ENCODE measurements at places on chromosomes 7 and 10.

DNA sequence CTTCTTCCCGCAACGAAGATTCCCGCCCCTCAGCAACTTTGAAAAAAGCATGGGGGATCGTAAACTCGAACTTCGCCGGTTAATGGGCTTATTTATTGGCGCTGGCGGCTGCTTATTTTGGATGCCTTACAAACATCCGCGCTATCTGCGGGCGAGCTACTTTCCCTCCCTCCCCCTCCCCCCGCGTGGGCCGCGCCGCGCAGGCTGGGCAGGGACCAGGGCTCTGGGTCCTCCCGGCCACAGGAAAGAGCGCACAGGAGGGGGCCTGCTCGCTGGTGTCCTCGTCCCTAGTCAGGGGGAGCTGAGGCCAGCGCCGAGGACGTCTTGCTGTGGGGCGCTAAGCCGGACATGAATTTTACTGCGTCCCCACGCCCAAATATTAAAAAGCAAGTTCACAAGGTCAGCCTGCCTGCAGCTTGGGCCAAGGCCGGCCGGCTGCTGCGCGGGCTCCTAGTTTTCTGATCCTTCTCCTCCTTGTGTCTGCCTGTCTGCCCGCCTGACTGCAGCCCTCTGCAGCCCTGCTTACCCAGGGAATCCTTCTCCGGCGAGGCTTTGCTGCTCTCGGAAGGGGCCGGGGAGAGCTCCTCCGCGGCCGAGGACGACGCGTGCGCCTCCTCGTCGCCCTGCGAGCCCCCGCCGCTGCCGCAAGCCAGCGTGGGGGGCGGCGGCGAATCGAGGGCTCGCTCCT lies 1.2 kb downstream of the HOXA10 start:
- no peak for DNase-seq

DNA sequence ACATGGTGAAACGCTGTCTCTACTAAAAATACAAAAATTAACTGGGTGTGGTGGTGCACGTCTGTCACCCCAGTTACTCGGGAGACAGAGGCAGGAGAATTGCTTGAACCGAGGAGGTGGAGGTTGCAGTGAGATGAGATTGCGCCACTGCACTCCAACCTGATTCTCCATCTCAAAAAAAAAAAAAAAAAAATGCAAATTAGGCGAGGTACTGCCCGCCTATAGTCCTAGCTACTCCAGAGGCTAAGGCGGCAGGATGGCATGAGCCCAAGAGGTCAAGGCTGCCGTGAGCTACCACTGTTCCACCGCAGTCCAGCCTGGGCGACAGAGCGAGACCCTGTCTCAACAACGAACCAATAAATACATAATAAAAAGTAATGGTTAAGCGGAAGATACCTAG lies 1.1 kb upstream of the EIF4H start:
- no peak for DNase-seq

DNA sequence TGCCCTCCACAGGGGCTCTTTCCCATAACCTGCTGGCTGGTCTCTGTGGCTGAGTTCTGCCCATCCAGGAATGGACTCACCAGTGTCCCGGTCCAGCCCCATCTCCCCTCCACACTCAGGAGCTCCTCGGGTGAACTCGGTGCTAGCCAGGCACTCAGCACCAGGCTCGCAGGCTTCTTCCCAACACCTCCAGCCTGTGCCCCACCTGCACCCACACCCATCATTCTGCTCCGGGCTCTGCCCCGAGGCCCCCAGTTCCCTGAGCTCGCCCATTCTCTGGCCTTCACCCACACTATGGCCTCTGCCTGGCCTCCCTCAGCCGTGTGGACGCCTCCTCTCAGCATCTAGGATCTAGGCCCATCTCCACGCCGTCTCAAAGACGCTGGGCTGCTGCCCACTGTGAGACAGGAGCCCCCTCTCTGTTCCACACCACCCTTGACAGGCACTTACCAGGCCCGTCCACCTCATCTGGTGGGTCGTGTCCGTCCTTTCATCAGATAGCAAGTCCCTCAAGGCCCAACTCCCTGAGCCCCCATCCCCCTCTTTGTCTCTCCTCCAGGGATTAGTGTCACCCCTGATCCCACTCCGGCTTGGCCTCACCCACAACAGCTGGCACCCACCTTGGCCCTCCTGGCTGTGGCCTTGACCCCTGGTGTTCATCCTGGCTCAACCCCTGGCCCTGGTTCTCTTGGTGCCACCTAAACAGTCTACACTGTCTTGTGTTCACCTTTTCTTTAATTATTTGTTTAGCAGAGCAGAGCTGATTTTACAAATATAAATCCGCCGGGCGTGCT lies 76.0 kb upstream of the FAM20C start:
- no peak for DNase-seq

- DNase-seq: no peak
These were observed 62.9 kb upstream of the BET1 start for GRCh38 chr7:94067047-94067446.

- DNase-seq: no peak
These were observed 3.7 kb downstream of the CFAP46 start for GRCh38 chr10:132938472-132939339.

DNA sequence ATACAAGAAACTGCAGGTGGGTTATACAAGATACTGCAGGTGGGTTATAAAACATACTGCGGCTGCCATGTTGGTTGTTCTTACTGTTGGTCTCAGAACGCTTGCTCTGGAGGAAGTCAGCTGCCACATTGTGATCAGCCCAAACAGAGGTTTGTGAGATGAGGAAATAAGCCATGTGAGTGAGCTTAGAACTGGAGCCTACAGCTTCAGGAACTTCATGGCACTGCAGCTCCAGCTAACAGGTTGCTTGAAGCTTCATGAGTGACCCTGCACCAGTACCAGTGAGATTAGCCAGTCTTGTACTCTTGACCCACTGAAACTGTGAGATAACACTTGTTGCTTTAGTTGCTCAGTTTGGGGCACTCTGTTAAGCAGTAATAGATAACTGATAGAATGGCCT lies 74.5 kb upstream of the PRKCQ start:
- DNase-seq: no peak

- DNase-seq: no peak
These were observed 738.4 kb downstream of the SUGCT start for GRCh38 chr7:40873248-40873647.

GRCh38 chr7:118087126-118087525 lies 96.8 kb upstream of the LSM8 start:
- no peak for DNase-seq

Measured in immature natural killer cell (primary cell).